ENCODE measurements at places on chromosomes 1 and 21. TPM values are rescaled to one million over a fixed set of nuclear protein-coding genes. Genes with fewer than 3 reads are reported as not detected.

Gene A3GALT2
- total RNA-seq: not detected

Gene FCER1A
- 1.1 TPM for total RNA-seq

Gene MXRA8
- 52.0 TPM for total RNA-seq

Gene PDZK1IP1
- total RNA-seq: 292 TPM

Gene FAM177B
- total RNA-seq: 21.9 TPM

Gene KIAA1614
- 2.2 TPM for total RNA-seq

Gene VWA5B1
- not detected for total RNA-seq

Gene MSH4
- 0.18 TPM for total RNA-seq

Gene CD1C
- total RNA-seq: 2.8 TPM

Gene TSHB
- total RNA-seq: not detected

DNA sequence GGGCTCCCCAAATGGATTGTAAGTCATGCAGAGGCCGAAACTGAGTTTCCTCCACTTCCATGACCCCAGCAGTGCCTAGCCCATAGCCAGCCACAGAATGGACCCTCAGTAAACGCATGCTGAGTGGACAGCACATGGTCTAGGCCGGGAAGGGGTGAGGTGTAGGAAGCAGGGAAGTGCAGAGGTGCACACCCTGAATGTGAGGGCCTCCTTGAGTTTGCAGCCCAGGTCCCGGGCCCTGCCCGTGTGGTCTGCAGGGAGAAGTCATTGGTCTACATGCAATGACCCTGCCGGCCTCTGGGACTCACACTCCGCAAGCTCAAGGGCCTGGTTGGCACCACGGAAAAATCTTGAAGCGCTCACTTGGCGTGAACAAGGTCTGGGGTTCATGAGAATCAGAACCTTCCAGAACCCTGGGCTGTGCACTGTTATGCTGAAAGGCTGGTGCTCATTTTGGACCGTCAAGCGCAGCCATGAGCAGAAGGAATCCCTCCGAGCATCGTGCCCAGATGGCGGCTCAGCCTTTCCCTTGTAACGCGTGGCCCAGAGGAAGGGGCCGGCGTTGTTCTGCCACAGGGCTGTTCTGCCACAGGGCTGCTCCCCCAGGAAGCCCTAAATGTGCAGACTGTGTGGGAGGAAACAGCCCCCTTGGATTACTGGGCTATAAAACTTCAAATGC, 66.4 kb downstream of the PSMG1 start:
- no peak overlapping the region for H3K27ac ChIP-seq
- DNase-seq: no peak
- H3K4me3 ChIP-seq: no peak overlapping the region
- peaks cover 13% of the 10 kb centered on the region for H3K4me1 ChIP-seq
- H3K36me3 ChIP-seq: no peaks in the 10 kb centered on the region

- peak overlapping the region; percentile 82 for H3K27ac ChIP-seq
- H3K27me3 ChIP-seq: no peaks in the 10 kb centered on the region
- H3K4me1 ChIP-seq: peaks cover 74% of the 10 kb centered on the region
- DNase-seq: peak; percentile 65
- H3K4me3 ChIP-seq: no peak overlapping the region
- H3K36me3 ChIP-seq: no peaks in the 10 kb centered on the region
Measured at GRCh38 chr1:36203554-36204346, 20.5 kb upstream of the THRAP3 start.

DNA sequence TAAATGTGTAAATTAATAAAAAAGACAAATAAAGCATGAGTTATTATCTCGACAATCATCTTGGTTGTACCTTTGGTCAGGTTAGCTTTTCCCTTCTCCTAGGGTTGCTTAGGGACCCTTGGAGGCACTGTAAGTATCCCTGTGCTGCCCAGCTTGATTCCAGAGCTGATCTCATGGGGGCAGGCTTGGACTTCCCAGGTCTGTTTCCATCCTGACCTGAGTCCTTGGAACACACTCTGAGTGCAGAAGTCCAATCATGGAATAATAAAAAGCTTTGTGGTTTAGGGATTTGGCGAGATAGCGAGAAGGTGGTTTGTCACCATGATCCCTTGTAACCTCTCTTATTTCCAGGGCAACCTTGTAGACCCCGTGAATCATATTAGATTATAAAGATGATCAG, 18.7 kb upstream of the PAPPA2 start:
- H3K27me3 ChIP-seq: no peaks in the 10 kb centered on the region
- H3K36me3 ChIP-seq: no peaks in the 10 kb centered on the region
- DNase-seq: peak; percentile 15

- DNase-seq: no peak
- no peak overlapping the region for H3K27ac ChIP-seq
- H3K4me1 ChIP-seq: peaks cover 22% of the 10 kb centered on the region
- H3K4me3 ChIP-seq: no peak overlapping the region
- no peaks in the 10 kb centered on the region for H3K27me3 ChIP-seq
Measured at GRCh38 chr1:8545078-8545477, 227.2 kb downstream of the SLC45A1 start.

DNA sequence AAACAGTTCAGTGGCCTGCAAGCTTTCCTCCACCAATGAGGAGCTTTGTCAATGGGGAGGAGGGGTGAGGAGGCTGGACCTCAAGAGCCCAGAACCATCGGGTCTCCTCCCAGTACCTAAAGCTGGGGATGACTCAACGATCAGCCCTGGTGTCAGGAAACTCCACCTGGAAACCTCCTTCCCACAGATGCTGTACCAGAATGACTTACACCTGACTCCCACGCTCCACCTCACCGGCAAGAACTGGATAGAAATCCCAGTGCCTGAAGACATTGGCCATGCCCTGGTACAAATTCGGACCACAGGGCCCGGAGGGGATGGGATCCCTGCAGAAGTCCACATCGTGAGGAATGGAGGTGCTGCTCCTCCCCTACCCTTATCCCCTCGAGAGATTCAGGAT, 11.4 kb downstream of the TMEM81 start:
- H3K4me1 ChIP-seq: no peaks in the 10 kb centered on the region
- H3K27me3 ChIP-seq: no peaks in the 10 kb centered on the region
- DNase-seq: no peak
- H3K27ac ChIP-seq: no peak overlapping the region
- no peaks in the 10 kb centered on the region for H3K36me3 ChIP-seq
- no peak overlapping the region for H3K4me3 ChIP-seq

GRCh38 chr1:9289090-9289534, 3.6 kb upstream of the SPSB1 start:
- H3K4me3 ChIP-seq: no peak overlapping the region
- peak overlapping the region; percentile 96 for H3K27ac ChIP-seq
- no peaks in the 10 kb centered on the region for H3K27me3 ChIP-seq
- no peaks in the 10 kb centered on the region for H3K36me3 ChIP-seq
- DNase-seq: peak; percentile 76
- H3K4me1 ChIP-seq: peaks cover 37% of the 10 kb centered on the region

DNA sequence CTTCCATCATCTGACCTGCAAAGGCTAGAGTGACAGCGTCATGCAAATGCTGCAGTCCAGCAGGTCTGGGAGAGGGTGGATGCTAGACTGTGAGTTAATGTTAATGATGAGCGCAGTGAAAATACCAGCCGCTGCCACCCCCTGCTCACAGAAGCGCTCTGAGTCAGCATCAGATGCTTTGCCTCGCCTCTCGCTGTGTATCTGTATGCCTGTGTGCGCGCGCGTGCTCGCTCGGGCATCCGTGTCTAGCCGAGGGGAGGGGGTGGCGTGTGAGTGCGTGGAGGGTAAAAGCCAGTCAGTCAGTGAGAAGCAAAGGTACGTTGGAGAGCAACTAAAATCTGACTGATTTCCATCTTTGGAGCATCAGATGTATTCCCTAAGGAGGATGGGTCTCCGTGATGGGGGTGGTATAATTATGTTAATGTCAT, 858.7 kb downstream of the USP25 start:
- peak; percentile 31 for DNase-seq
- peaks cover 26% of the 10 kb centered on the region for H3K4me1 ChIP-seq
- H3K27ac ChIP-seq: no peak overlapping the region
- H3K36me3 ChIP-seq: no peaks in the 10 kb centered on the region
- peak overlapping the region; percentile 42 for H3K4me3 ChIP-seq

GRCh38 chr21:41431788-41432548, 5.9 kb downstream of the MX1 start:
- DNase-seq: no peak
- no peak overlapping the region for H3K4me3 ChIP-seq
- H3K27me3 ChIP-seq: no peaks in the 10 kb centered on the region

DNA sequence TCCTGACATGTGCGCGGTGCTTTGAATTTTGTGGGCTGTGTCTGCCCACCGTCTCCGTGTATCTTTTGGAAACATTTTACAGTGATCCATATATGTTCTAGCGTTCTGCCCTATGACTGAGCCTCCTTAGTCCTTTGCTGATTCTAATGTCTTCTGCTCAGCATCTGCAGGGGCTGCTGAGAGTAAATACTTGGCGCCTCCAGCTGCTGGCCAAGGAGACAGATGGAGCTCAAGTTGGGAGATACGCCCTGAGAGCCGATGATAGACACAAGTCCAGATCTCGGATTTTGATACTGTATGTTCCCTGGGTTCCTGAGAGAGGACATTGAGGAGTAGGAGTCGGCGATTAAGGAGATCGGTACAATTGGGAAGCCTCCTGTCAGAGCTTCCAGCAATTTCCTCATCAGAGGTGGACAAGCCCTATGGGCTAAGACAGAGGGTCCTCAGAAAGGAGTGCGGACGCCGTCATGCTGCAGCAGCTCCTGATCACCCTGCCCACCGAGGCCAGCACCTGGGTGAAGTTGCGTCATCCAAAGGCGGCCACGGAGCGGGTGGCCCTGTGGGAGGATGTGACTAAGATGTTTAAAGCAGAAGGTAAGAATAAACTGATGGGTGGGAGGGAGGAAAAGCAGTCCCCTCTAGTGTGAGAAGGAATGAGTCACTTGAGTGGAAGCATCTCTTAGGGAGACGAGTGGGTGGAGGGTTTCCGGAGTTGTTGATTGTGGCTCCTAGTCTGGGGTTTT, 390 bp downstream of the ZFP69B start:
- H3K4me1 ChIP-seq: peaks cover 6% of the 10 kb centered on the region
- peak overlapping the region; percentile 74 for H3K4me3 ChIP-seq
- peaks cover 7% of the 10 kb centered on the region for H3K36me3 ChIP-seq
- no peaks in the 10 kb centered on the region for H3K27me3 ChIP-seq
- peak; percentile 31 for DNase-seq

GRCh38 chr1:33007190-33008050, 29.3 kb downstream of the AK2 start:
- H3K36me3 ChIP-seq: peaks cover 18% of the 10 kb centered on the region
- peak; percentile 81 for DNase-seq

- DNase-seq: no peak
- no peak overlapping the region for H3K4me3 ChIP-seq
- no peak overlapping the region for H3K27ac ChIP-seq
- no peaks in the 10 kb centered on the region for H3K27me3 ChIP-seq
- H3K4me1 ChIP-seq: no peaks in the 10 kb centered on the region
Measured at GRCh38 chr1:219308367-219308766, 134.7 kb downstream of the LYPLAL1 start.

DNA sequence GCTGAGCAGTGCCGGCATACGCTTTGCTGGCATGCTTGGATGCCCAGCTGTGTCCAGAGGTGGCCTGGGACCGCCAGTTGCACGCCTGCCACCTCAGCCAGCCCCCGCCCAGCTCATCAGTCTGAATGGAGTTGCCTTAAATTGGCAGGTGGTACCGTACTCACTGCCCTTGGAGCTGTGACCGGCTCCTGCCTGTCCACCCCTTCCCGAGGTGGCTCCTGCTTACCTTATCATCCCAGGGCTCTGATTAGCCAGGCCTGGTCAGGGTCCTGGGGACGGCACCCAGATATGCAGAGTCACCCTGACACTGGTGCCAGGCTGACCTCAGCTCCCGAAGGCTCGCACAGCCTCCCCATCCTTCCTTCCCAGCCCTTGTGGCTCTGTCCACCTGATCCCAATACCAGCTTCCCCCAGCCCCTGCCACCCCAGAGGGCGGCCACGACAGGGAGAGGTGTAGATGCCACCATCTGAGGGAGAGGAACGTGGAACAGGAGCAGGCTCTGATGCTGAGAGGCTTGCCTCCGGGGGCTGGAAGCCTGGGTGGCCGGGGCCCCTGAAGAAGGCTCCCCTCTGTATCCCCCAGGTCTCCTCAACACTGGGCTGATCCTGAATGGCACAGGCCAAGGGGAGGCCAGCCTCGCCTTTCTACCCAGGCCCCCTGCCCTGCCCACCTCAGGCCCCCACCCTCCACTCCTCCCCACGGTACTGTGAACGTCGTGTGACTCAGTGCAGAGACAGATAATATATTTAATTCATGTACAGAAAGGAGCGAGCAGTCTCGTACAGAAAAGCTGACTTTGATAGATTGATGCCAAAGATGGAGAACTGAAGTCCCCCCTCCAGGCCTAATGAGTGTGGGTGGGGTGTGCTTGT, 27.8 kb downstream of the CDK18 start:
- no peak overlapping the region for H3K4me3 ChIP-seq
- no peak overlapping the region for H3K27ac ChIP-seq
- peaks cover 20% of the 10 kb centered on the region for H3K36me3 ChIP-seq
- H3K27me3 ChIP-seq: peaks cover 7% of the 10 kb centered on the region
- peaks cover 15% of the 10 kb centered on the region for H3K4me1 ChIP-seq

DNA sequence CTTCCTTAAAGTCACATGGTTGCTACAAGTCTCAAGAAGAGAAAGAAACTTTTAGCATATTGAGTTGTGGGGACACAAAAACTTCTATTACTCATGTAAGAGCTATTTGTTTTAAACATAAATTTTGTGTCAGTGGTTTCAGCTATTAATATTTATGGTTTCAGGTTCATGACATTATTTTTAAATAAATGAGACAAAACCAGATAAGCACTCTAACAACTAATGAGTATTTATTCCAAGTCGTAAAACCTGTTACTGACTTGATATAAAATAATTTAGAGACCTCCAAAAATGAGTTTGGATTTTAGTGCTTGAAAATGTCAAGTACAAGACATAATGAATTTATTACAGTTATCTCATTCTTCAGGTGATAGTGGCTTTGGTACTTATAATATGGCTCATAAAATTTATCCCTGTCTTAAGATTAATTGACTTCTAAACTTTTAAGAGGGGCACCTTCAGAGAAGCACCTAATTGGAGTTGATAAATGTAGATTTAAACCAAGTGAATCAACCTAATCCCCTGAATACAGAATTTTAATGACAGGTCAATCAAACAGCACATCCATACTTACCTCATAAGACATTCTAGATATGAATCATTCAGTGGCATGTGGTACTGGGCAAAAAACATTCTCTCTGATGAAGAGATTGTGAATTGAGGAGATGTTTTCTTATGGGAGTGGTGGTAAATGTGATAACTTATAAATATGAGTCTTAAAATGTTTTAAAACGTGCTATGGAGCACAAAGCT, 167.7 kb upstream of the PTGFR start:
- H3K36me3 ChIP-seq: no peaks in the 10 kb centered on the region
- H3K27ac ChIP-seq: no peak overlapping the region
- no peaks in the 10 kb centered on the region for H3K4me1 ChIP-seq
- DNase-seq: no peak
- no peak overlapping the region for H3K4me3 ChIP-seq
- no peaks in the 10 kb centered on the region for H3K27me3 ChIP-seq

- no peak overlapping the region for H3K4me3 ChIP-seq
- H3K27ac ChIP-seq: no peak overlapping the region
- no peaks in the 10 kb centered on the region for H3K27me3 ChIP-seq
- DNase-seq: no peak
- H3K4me1 ChIP-seq: no peaks in the 10 kb centered on the region
- H3K36me3 ChIP-seq: no peaks in the 10 kb centered on the region
Measured at GRCh38 chr1:70812442-70813109, 235.0 kb downstream of the PTGER3 start.

GRCh38 chr1:217498209-217498608, 132.7 kb downstream of the GPATCH2 start:
- no peak for DNase-seq
- H3K27ac ChIP-seq: no peak overlapping the region
- no peak overlapping the region for H3K4me3 ChIP-seq
- H3K36me3 ChIP-seq: no peaks in the 10 kb centered on the region

- H3K4me3 ChIP-seq: no peak overlapping the region
- H3K4me1 ChIP-seq: no peaks in the 10 kb centered on the region
- H3K27ac ChIP-seq: no peak overlapping the region
Measured at GRCh38 chr1:116405241-116406135, 32.4 kb downstream of the ATP1A1 start.

- no peaks in the 10 kb centered on the region for H3K36me3 ChIP-seq
- DNase-seq: no peak
- no peaks in the 10 kb centered on the region for H3K4me1 ChIP-seq
- H3K4me3 ChIP-seq: no peak overlapping the region
Measured at GRCh38 chr21:34055615-34056014, 17.8 kb upstream of the MRPS6 start.

All from stomach (tissue), 19 donors.